SK-MEL-5 (cell line): ENCODE measurements at places on chromosomes 7 and 10. TPM values are rescaled to one million over a fixed set of nuclear protein-coding genes. Genes with fewer than 3 reads are reported as not detected.

ANKRD26 gene
- total RNA-seq: 6.7 and 6.9 TPM in 2 replicates

- DNase-seq: no peak
These were observed 26.8 kb upstream of the DGKI start for GRCh38 chr7:137873524-137873923.

DNA sequence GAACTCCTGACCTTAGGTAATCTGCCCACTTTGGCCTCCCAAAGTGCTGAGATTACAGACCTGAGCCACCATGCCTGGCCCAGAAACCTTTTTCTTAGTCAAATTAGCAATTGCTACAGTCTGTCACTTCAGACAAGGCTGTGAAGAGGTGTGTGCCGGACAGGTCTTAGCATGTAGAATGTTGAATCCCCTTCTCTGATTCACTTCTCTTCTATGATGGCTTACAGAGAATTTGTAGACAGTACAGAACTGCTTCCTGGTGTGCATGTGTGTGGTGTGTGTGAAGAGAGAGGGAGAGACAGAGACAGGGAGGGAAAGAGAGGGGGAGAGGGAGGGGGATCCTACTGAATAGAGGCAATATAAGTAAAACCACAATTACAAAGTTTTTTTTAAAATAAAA is 150.4 kb downstream of the PARD3 start:
- DNase-seq: no peak

GRCh38 chr10:12949248-12949647 is 52.3 kb downstream of the CCDC3 start:
- peak; percentile 32 for DNase-seq

GRCh38 chr7:5554287-5554610 is 130.6 kb upstream of the TNRC18 start:
- DNase-seq: no peak

DNA sequence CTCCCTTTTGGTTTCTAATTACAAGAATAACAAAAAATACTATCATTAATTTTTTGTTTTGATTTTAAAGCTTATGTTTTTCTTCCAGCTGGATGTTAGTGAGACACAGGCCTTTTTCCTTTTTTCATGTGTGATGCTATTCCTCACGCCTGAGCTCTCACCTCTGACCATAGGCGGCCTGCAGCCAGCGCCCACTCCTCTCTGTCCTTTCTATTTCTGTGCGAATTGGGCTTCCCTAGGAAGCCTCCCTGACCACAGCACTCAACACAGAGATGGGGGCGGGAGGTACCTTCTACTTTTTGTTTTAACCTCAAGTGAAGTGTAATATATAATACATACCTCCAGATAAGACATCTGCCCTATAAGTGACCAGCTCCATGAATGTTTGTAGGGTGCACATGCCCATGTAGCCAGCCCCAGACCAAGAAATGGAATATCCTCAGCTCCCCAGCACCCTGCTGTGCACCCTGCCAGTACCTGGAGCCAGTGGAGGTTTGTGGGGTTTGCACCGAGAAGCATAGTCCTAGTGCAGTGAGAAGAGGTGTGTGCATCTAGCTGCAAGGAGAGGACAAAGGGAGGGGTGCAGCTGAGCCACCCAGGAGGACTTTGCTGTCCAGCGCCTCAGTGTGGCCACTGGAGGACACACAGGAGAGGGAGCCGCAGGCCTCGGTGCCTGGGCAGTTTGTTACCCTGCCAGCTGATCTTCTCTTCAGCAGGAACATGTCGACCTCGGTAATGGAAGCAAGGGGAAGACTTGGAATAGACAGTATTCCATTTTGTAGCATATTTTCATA is 38.5 kb downstream of the BNIP3 start:
- peak; percentile 55 for DNase-seq

GRCh38 chr7:4837803-4838625 is 23.8 kb downstream of the PAPOLB start:
- DNase-seq: no peak

DNA sequence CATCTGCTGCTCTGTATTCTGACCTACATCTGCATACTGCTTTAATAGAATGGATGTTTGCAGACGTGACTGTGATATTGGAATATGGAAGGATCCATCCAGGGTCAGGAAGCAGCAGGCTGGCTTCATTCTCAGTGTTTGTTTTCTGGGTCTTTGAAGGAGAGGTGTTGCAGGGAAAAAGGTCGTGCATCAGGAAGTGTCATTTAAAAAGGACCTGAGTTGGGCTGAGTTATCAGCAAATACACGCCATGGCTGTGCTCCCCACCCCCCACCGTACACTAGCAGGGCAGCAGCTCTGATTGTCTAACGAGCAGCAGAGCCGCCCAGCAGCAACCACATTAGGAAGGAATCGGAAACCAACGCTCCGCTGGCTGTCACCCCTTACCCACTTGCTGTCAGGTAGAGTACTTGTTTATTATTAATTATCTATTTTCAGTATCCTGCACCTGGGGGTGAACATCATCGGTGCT is 63.1 kb upstream of the STEAP1B start:
- DNase-seq: no peak

ITGB8 gene
- total RNA-seq: 57.2 and 60.1 TPM in 2 replicates

GRCh38 chr7:40232242-40232893 is 97.6 kb downstream of the SUGCT start:
- DNase-seq: peak; percentile 87

GRCh38 chr7:568031-568951 is 48.6 kb upstream of the PDGFA start:
- no peak for DNase-seq

DNA sequence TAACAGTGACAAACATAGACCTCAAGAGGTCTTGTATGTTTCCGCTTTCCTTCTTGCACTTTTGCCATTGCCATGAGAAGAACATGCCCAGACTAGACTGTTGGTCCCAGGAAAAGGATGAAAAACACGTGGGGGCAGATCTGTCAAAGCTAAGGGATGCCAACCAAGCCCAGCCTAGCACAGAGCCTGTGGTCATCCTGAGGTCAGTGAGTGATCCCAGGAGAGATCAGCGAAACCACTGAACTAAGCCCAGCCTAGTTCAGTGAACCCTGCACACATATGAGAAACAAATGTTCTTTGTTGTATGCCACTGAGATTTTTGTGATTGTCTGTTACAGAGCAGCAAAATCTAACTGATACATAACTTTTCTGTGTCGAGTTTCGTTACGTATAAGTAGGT is 718.8 kb downstream of the MAGI2 start:
- no peak for DNase-seq

DNA sequence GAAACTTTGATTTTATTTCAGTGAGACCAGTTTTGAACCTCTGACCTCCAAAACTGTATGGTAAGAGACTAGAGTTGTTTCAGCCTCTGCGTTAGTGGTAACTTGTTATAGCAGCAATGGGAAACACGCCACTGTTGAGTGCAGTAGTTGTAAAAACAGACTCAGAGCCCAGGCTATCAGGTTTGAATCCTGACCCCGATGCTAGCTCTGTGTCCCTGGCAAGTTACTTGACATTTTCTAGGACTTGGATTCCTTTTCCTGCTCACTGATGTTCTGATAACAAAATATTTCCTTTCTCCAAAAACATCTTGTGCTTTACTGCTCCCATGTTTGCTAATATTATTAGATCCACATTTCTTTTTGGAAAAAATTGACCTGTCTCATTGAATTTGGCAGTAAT is 131.0 kb downstream of the PLXDC2 start:
- DNase-seq: no peak

- peak; percentile 25 for DNase-seq
These were observed 1.7 kb upstream of the TNKS2 start for GRCh38 chr10:91796331-91797047.

NEURL1 gene
- 0.58 TPM in 1 of 2 replicates, not detected in the other for total RNA-seq

DNA sequence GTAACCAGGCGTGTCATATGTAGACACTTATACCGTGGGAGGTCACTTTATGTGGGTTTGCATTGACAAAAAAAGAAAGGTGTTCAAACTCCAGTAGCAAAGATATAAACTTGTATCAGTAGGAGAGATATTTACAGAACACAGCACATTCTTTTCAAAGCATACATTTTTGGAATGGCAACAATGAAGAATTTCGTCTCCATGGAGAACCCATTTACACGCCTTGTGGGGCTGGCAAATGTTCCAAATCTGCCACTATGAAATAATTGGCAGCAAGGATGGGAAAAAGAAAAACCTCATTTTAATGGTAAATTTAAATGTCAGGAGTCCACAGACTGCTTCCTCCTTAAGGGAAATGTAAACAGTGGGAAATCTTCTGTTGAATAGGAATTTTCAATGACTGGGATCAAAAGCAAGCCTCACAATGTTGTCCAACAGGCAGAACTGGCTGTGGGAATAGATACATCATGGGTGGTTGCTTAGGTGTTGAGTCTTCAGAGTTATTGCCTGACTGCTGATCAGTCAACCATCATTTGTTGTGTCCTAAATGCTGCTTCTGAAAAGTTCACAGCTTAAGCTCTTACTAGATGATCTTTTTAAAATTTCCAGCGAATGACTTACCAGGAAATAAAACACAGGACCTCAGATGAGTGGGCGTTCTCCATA is 256.6 kb upstream of the SEMA3C start:
- no peak for DNase-seq

DNA sequence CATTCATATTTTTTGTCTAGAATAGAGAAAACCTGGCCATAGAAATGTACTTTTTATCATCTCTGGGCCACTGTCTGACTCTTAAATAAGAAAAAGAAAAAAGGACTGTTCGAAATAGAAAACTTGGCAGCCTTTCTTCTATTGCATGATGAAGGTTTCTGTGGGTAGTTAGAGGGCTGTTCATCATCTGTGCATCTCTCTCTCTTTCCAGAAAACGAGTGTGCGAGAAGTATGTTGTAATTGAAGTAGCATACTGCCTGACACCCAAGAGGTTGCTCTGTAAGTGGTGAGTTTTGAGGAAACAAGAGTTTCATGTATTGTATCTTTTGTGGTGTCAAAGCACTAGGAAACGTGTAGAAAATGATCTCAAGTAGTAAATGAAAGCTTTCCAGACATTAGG is 343.2 kb upstream of the TMEM229A start:
- no peak for DNase-seq

DNA sequence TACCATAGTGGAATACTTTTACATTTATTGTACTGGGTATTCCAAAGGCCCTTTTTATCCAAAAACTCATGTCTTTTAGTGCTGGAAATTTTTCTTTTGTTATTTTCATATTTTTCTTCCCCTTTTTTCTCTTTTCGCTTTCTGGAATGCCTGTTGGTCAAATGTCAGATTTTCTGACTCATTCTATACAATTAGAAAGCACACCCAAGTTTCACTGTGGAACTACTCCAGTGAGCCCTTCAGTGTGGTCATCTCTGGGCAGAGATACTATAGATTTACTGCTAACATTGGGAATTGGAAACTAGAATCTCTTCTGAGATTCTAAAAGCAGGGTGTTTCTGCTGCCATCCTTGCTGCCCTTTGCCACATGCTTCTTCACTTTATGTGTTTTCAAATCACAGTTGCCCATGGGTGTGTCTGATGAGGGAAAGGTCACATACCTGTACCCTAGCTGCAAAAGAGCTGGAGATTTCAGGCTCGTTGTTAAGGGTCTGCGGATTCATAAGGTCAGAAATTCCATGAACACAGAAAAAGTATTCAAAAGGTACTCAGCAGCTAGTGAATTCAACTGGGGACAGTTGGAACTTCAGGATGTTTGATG is 5.6 kb upstream of the WASL start:
- no peak for DNase-seq

DNA sequence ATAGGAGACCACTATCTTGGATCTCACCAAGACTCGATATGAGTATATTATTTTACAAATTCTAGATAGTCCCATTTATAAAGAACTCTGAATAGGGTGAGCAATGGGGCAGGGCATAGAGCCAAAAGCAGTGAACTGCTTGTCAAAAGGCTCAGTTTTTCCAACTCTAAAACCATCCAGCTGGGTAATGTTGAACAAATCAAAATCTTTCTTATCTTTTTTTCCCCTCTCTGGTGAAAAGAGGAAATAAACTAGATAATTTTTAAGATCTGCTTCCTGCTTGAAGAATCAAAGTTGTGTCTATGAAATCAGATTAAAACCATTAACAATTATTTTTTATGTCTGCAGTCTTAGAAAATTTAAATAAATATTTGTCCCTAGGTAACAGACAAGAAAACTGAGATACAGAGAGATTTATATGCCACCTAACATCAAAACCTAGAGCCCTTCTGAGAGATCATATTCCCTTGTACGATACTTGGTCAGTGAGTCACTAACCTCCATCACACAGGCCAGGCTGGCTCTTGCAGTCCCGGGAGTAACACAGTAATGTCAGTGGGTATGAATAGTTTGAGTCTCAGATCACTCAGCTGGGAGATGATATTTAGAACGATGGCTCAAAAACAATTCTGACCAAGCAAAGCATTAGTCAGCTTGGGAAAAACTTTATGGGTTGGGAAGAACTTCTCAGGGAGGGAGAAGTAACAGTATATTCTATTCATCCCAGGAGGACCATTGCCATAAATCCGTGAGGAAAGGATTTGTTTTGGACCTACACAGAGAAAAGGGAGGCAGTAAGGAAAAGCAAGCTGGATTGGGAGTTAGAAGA is 178.8 kb downstream of the REEP3 start:
- DNase-seq: peak; percentile 38

DNA sequence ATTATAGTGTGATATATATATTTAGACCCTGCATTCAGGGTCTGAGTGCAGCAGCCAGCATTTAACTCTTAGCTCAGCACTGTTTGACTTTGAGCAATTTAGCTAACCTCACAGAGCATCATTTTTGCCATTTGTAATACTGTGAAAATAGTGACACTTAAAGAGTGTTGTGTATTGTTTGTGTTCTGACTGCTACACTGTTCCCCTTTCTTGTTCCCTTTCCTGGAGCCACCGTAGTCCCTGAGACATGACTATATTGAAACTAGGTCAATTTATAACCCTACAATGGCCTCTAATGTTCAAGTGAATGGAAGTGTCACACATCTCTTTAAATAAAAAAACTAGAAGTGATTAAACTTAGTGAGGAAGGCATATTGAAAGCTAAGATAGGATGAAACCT is 20.3 kb upstream of the CD36 start:
- DNase-seq: no peak

DNA sequence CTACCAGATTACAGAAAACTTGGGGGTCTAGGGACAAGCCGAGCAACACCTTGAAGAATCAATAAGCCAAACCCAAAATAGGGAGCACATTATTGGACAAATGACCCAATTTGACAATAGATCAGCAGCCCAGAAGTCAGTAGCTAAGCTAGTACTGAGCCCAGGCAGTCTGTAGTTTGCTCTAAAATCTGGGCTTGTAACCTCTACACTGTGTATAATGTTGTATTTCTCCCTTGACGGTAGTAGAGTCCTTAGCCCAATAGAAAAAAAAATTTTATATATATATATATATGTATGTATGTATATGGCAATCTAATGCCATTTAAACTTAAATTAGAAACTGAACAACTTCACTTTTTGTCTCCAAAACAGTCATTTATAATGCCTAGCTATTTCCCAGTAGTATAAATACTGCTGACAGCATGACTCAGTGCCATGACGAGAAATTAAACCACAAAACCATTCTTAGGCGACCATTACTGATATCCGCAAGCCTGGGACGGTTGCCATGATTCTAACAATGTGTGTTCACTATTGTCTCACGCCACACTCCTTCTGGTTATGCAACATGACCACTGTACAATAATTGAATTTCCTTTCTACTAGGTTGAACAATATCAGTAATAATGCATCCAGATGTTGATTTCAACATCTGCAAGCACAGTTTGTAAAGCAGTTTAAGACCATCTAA is 110.5 kb downstream of the IPMK start:
- DNase-seq: peak; percentile 53

GRCh38 chr7:29084832-29085231 is 61.5 kb downstream of the CPVL start:
- DNase-seq: no peak
